HuH-7.5 (cell line): ENCODE measurements at places on chromosomes 7 and 10.

GRCh38 chr10:42942279-42942950, 134.5 kb upstream of the RET start:
- DNase-seq: no peak

GRCh38 chr10:52984169-52984568, 211.6 kb upstream of the MBL2 start:
- no peak for DNase-seq

DNA sequence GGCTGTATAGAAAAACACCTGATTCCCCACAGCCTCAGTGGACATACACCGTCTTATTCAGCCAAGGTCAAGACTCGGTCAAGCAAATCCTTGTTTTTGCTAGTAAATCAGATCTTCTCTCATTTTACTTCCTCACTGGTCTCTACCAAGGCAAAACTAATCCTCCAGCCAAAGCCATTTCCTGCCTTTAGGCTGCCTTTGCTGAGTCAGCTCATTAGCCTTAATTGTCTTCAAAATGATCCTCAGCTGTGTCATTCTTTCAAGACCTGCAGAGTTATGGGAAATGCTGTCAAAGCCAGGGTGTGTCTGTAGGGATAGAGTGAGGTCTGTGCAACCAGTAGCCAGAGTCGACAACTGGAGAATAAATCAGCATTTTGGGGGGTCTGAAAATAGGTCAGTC, 107.2 kb upstream of the FAM180A start:
- DNase-seq: no peak

DNA sequence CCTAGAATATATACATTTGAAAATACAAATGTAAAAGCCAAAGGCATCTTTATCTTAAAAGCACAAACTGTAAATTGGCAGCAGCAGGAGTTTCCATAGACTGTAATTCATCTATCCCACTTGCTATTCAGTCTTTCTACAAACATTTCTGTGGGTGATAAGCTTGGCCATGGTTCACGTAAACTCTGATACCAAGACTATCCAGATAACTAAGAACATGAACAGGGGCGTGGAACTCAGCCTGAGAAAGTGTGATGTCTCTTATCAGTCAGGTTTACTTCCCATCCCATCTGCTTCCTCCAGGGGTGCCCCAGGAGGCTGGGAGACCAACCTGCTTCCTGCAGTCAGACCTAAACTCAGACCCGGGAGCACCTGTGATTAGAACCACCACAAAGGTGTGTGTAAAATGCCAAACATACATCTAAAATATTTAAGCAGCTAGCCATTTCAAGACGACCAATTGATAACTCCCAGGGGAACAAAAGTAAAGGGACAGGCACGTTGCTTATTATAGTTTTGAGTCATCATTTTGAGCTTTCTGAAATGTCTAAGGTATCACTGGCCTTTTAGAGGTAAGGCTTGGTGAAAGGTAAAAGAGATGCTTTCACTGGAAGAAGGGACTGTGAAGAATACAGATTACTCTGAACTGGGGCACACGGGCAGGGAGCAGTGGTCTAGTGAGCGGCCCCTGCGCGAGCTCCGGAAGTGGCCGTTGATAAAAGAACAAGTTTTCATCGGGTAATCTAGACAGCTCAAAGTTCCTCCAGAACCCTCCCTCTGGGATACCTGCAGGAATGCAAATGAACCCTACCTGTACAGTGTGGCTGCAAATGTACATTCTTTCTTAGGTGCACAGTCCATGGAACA, 51.5 kb downstream of the RSU1 start:
- DNase-seq: no peak

DNA sequence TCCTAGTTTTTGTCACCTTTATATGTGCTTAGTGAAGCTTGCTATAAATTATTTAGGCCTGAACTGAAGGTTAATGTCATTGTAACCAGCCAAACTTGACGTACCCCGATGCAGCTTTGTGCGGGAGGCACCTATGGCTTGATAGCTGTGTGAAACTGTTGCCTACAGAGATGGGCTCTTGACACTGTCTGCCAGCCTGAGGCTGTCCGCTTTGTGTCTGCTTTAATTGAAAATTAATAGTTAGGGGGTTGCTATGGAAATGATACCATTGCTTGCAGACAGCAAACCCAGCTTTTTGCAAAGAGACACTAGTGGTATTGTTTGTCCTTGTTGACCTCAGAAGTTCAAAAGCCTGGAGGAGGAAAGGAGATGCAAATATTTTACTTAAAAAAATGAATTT, 2.1 kb upstream of the FOXP2 start:
- no peak for DNase-seq

DNA sequence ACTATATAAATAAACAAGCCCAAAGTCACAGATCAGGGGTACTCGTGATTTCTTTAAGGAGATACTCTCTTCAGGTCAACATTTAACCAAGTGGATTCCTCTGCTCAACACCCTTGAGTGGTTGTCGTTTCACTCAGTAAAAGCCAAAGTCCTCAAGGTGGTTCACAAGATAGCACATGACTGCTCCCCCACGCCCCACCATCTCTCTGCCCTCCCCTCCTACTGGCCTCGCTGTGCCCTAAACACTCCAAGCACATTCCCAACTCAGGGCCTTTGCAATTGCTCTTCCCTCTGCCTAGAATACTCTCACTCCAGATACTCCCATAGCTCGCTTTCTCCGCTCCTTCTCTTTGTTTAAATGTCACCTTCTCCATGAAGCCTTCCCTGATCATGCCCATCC, 72.1 kb upstream of the FHIP2A start:
- DNase-seq: no peak

DNA sequence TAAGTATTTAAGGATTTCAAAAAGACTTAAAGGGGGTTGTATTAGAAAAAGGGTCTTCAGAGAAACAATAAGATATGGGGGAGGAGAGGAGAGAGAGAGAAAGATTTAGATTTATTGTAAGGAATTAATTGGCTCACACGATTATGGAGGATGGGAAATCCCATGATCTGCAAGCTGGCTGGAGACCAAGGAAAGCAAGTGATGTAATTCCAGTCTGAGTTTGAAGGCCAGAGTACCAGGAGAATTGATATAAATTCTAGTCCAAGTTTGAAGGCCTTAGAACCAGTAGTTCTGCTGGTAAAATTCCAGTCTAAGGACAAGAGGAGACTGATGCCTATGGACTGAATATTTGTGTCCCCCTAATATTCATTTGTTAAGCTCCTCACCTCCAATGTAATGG, 20.6 kb upstream of the SLC13A1 start:
- DNase-seq: no peak

GRCh38 chr10:92291921-92292845, 1.2 kb downstream of the MARCHF5 start:
- peak; percentile 32 for DNase-seq

GRCh38 chr10:117496031-117496430, 46.5 kb upstream of the EMX2 start:
- no peak for DNase-seq

DNA sequence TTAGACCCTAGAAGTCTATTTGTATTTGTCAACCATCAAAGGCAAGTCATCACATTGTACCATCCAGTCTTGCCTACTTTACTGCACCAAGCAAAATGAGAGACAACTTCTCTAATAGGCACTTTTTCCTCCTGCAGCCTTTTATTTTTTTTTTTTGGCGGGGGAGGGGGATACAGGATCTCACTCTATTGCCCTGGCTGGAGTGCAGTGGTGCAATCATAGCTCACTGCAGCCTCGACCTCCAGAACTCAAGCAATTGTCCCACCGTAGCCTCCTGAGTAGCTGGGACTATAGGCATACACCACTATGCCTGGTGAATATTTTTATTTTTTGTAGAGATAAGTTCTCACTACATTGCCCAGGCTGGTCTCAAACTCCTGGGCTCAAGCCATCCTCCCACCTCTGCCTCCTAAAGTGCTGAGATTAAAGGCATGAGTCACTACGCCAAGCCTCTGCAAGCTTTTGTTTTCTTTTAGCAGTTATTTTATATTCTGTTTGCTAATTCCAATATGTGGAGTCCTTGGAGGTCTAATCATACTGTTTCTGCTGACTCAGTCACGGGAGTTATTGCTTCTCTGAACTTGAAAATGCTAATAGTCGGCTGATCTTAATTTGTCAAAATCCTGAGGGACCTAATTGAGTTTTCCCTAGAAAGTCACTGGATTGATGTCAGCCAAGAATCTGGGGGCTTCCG, 14.2 kb downstream of the KPNA7 start:
- no peak for DNase-seq

DNA sequence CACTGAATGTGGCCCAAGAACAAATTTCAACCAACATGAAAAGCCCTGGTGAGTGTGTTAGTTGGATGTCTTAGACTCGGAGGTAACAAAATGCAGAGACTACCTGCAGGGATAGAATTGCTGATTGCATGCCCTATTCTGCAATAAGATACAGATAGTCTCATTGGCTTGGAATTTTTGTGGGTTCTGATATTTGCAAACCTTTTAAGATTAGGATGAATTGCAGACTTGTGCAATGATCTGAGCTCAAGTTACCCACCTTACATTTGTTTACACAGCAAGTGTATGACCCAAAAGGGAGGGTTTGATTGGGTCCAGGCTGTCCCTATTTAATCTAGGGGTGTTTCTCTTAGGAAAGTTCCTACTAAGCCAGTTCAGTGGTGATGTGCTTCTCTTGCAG, 45.4 kb downstream of the GPR37 start:
- no peak for DNase-seq

- DNase-seq: peak; percentile 63
These were observed 8.6 kb downstream of the CHST12 start for GRCh38 chr7:2411815-2412586.

DNA sequence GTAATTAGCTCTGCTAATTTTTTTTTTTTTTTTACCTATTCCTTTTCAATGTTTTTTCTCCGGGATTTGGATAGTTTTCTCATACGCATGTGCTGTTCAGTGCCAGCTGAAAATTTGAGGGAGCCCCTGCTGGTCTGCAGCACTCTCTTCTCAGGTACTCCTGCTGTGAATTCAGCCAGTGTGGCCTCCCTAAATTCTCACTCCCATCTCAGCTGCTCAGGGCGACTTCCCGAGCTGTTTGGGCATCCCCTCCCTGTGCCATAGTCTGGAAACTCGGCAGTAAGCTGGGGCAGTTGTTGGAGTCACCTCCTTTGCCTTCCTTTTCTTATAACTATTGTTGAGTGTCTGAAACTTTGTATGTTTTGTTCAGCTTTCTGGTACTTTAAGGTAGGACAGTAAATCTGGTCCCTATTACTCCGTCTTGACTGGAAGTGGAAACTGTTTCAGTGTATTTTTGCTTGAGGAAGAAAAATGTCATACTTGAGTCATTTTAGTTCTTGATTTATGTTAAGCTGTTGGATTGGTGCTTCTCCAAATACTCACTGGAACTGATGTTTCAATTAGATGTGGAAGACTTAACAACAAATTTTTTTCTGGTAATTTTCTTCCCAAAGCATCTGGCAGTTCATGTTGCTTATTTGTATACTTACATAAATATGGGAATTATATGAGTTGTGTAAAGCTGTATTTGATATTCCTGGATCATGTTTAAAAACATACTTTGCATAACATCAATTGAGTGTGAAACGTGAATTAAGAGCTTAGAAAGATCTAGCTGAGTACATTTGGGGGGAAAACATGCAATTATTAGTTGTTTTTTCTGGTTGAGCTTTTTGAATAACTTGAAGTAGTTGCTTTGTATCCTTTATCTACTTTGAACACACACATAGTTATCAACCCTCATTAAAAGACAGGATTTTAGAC, 33.7 kb downstream of the MINPP1 start:
- no peak for DNase-seq

DNA sequence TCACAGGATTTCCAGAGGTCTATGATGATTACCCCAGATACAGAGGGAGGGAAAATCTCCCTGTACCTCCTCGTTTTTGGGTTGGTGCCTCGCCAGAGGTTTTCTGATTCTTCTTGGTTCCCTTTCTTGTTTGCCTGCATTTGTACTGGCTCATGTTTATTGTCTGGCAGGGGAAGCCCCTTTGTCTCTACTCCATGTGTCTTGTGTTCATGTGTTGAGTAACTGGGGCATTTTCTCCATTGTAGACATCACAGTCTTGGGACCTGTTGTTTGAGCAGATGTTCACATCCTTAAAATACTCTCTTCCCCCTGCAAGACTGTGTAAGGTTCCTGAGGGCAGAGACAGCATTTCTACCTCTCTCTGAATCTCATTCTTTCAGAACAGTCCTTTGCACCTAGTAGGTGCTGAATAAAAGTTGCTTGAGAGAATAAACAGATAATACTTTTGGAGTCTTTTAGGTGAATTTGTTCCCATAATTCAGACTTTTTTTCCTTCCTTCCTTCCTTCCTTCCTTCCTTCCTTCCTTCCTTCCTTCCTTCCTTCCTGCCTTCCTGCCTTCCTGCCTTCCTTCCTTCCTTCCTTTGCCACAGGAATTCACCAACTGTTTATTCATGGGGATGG, 25.1 kb downstream of the CDK14 start:
- DNase-seq: no peak

DNA sequence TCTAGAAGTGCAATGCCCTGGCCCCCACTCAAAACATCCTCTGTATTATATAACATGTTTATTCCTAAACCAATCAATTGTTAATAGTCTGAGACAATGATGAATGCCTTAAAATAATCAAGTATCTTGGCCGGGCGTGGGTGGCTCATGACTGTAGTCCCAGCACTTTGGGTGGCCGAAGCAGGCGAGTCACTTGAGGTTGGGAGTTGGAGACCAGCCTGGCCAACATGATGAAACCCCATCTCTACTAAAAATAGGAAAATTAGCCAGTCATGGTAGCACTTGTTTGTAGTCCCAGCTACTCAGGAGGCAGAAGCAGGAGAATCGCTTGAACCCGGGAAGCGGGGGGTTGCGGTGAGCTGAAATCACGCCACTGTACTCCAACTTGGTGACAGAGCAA, 29.4 kb upstream of the CACNA2D1 start:
- no peak for DNase-seq

DNA sequence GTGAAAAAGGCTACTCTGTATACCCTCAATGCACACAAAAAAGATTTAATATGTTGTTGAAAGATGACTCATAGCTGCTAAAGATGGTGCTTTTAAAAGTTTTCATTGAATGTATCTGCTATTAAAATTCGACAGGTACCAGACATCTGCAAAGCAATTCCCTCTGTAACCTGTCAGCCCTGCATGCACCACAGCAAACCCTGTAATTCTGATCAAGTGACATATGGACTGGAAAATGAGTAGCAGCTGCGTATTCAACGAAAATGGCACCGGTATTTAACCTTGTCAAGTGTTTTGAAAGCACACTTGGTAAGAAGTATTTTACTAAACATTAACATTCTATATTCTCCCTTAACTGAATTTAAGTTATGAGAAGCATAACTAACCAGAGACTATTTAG, 58.2 kb upstream of the PTPRN2 start:
- DNase-seq: no peak

DNA sequence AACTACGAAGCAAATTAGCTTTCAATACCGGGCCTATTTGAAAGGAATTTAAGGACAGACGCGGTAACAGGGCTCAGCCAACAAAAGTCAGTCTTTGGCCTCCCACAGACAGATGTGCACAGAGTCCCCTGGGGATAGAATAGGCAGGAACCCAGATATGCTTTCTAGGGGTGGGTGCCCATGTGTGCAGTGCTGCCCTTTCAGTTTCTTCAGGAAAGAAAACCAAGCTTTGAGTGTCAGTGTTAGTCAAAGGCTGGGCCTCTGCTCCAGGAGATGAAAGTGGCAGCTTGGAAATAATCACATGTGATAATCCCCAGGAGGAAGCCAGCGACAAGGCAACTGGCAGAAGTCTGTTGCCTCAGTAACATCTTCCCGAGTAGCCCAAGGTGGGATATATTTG, 43.8 kb upstream of the CSTF2T start:
- DNase-seq: no peak
